ENCODE measurements at places on chromosomes 12 and 14. TPM values are rescaled to one million over a fixed set of nuclear protein-coding genes. Genes with fewer than 3 reads are reported as not detected.
A peak's percentile ranks its signal among the peaks of the same experiment; 100 is the strongest.

- H3K4me3 ChIP-seq, result no peak overlapping the region
- DNase-seq, result no peak
Observed at GRCh38 chr12:47557386-47557785, 148.4 kb downstream of the RPAP3 start.

GALNT4 gene
- total RNA-seq, result 6.0 TPM

GRCh38 chr14:53855574-53855973, 101.1 kb downstream of the BMP4 start:
- H3K27me3 ChIP-seq, result no peaks in the 10 kb centered on the region
- no peak overlapping the region for H3K27ac ChIP-seq
- no peaks in the 10 kb centered on the region for H3K36me3 ChIP-seq
- DNase-seq, result no peak
- H3K4me3 ChIP-seq, result no peak overlapping the region

DNA sequence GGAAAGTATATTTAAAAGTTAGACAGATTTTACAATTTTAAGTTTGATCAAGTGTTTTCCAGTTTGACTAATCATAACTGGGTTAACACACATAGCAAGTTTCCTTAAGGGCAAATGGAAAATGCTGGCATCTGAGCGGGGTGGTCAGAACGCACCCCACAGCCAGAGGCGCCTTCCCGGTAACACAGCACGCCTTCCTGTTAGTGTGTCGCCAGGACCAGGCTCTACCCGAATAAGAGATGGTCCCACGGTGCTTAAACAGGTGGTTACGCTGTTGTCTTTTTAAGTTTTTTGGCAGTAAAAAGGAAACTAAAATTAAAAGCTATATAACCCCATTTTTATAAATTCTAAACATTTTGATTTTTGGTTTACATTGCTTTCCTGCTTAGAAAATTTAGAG, 28.0 kb downstream of the BDKRB1 start:
- H3K27ac ChIP-seq, result no peak overlapping the region
- no peaks in the 10 kb centered on the region for H3K4me1 ChIP-seq
- DNase-seq, result no peak
- no peak overlapping the region for H3K4me3 ChIP-seq
- H3K27me3 ChIP-seq, result no peaks in the 10 kb centered on the region

- no peak overlapping the region for H3K27ac ChIP-seq
- DNase-seq, result no peak
- no peaks in the 10 kb centered on the region for H3K36me3 ChIP-seq
- no peak overlapping the region for H3K4me3 ChIP-seq
Observed at GRCh38 chr12:52346593-52346992, 20.7 kb downstream of the KRT85 start.

DNA sequence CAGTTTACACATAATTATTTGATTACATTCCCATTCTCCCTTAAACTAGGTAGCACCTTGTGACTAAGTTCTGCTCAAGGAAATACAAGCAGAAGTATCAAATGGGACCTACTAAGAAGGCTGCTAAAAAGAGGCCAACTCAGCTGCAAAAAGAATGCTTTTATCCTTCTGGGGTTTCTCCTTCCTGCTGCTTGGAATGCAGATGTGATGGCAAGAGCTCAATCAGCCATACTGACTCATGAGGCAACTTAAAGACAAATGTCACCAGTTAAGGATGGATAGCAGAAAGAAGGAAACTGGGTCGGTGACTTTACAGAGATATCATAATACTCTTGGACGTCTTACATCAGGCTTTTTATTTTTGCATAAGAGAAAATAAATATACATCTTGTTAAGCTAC, 38.0 kb upstream of the RAP1B start:
- H3K4me3 ChIP-seq, result no peak overlapping the region
- H3K4me1 ChIP-seq, result peaks cover 8% of the 10 kb centered on the region
- H3K36me3 ChIP-seq, result no peaks in the 10 kb centered on the region
- no peaks in the 10 kb centered on the region for H3K27me3 ChIP-seq
- no peak for DNase-seq
- no peak overlapping the region for H3K27ac ChIP-seq

GRCh38 chr14:20610002-20610765, 19.0 kb upstream of the RNASE12 start:
- H3K27me3 ChIP-seq, result no peaks in the 10 kb centered on the region
- DNase-seq, result peak; percentile 86
- no peak overlapping the region for H3K27ac ChIP-seq
- peaks cover 15% of the 10 kb centered on the region for H3K4me1 ChIP-seq
- H3K4me3 ChIP-seq, result no peak overlapping the region

- peaks cover under 1% of the 10 kb centered on the region for H3K36me3 ChIP-seq
- no peak for DNase-seq
- H3K27ac ChIP-seq, result peak within 1 kb of the TSS; percentile 95
Observed at GRCh38 chr12:49367381-49368239, at the start of gene SPATS2. Gene SPATS2 (plus strand): TSS chr12:49367462. CDS start chr12:49461013, 93,551 bp downstream.

CIDEB gene
- 22.6 TPM for total RNA-seq

DNA sequence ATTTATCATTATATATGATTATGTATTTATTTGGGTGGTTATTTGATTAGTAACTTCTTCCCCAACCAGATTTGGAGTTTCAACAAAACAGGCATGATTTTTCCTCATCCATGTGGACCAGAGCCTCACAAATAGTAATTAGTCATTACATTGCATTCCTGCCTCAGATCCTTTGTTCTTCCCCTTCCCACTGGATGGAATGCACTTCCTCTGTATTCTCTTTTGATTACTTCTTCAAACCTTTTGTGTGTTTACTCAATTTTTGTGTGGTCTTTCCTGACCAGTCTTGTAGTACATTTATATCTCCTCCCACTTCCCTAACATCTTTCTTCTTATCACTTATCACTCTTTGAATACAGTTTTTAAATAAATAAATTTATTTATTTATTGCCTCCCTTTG, 15.5 kb downstream of the SYT1 start:
- H3K27me3 ChIP-seq, result no peaks in the 10 kb centered on the region
- no peak overlapping the region for H3K4me3 ChIP-seq
- no peak overlapping the region for H3K27ac ChIP-seq
- no peaks in the 10 kb centered on the region for H3K4me1 ChIP-seq

TFCP2 gene
- total RNA-seq, result 34.1 TPM

DNA sequence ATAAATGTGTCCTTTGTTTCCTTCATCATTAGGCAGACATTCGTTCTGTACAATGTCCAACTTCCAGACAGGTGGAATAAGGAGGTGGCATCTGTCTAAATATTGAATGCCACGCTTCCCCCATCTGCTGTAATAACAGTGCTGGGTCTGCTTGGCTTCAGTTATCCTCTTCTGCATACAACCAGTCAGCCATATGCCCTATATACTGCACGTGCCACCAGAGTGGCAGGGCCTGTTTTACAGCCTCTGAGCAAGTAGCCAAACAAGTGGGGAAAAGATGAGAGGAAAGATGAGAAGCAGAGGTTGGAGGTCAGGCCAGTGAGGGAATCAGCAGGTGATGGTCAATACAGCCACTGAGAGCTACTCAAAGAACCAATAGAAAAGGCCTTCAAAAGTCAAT, 55.4 kb downstream of the OTX2 start:
- no peaks in the 10 kb centered on the region for H3K36me3 ChIP-seq
- H3K27ac ChIP-seq, result no peak overlapping the region
- DNase-seq, result no peak
- no peak overlapping the region for H3K4me3 ChIP-seq
- H3K4me1 ChIP-seq, result no peaks in the 10 kb centered on the region
- peaks cover 3% of the 10 kb centered on the region for H3K27me3 ChIP-seq

RNASE3 gene
- not detected for total RNA-seq

IQSEC3 gene
- 0.29 TPM for total RNA-seq

DNA sequence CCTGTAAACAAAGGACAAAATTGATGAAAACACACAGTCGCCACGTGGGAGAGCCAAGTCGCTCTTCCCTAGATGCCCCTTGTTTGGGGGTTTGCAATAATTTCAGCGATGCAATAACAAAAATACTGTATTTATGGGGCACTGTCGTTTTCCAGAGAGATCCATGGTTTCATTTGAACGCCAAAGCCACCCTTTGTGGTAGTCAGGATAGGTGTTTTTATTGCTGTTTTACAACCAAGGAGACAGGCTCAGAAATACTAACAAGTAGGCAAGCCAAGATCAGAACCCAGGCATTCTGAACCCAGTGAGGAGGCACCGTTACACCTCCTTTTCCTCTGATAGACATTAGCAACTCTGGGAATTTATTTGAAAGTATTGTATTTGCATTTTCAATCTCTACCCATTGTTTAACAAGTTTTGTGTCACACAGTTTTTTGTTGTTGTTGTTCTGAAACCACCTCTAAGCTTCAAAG, 831 bp upstream of the BTBD7 start:
- H3K36me3 ChIP-seq, result no peaks in the 10 kb centered on the region
- H3K4me1 ChIP-seq, result peaks cover 40% of the 10 kb centered on the region
- no peaks in the 10 kb centered on the region for H3K27me3 ChIP-seq

- no peaks in the 10 kb centered on the region for H3K36me3 ChIP-seq
- no peaks in the 10 kb centered on the region for H3K4me1 ChIP-seq
- no peak overlapping the region for H3K4me3 ChIP-seq
Observed at GRCh38 chr14:74554742-74555362, 57.2 kb downstream of the LTBP2 start.

DNA sequence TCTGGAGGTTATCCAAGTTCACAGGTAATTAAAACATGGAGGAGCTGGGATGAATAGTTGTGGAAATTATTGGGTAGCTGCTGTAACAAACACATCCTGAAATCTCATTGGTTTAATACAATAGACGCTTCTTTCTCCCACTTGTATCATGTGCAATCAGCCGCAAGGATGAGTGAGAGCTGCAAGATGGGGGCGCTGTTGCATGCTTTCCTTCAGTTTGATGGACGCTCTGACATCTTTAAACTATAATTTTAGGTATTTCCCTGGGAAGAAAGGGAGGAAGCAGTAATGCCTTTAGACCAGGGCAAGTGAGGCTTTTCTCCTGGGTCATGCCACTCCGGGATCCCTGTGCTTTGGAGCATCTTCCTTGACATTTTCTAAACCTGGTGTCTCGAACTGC, 178.7 kb downstream of the PAWR start:
- H3K27me3 ChIP-seq, result no peaks in the 10 kb centered on the region
- H3K4me3 ChIP-seq, result no peak overlapping the region
- no peak for DNase-seq
- no peaks in the 10 kb centered on the region for H3K36me3 ChIP-seq

- H3K27ac ChIP-seq, result no peak overlapping the region
- no peaks in the 10 kb centered on the region for H3K36me3 ChIP-seq
- H3K4me1 ChIP-seq, result no peaks in the 10 kb centered on the region
- H3K27me3 ChIP-seq, result no peaks in the 10 kb centered on the region
Observed at GRCh38 chr12:83245156-83245555, 558.5 kb downstream of the TMTC2 start.

DNA sequence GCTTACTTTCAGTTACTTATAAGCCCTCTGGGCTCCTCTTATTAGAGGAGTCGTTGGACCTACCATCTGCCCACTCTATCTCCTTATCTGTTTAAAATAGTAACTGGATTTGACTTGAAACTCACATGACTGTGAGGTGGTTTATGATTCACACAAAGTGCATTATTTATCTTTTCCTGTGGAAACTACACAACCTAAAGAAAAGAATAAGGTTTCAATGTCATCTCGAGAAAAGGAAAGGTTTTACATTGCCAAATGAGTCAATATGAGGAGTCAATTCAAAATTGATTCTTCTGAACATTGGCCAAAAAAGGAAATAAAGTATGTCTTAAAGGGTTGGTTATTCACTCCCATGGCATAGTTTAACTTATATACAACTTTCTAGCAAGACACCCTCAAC, 225.0 kb upstream of the G2E3 start:
- peaks cover 13% of the 10 kb centered on the region for H3K4me1 ChIP-seq
- no peak for DNase-seq
- H3K27me3 ChIP-seq, result peaks cover 14% of the 10 kb centered on the region
- no peak overlapping the region for H3K27ac ChIP-seq
- H3K36me3 ChIP-seq, result no peaks in the 10 kb centered on the region
- no peak overlapping the region for H3K4me3 ChIP-seq

- H3K36me3 ChIP-seq, result peaks cover 23% of the 10 kb centered on the region
- no peaks in the 10 kb centered on the region for H3K4me1 ChIP-seq
- H3K4me3 ChIP-seq, result no peak overlapping the region
- DNase-seq, result no peak
- H3K27me3 ChIP-seq, result no peaks in the 10 kb centered on the region
- no peak overlapping the region for H3K27ac ChIP-seq
Observed at GRCh38 chr14:75084513-75084912, 15.1 kb downstream of the ZC2HC1C start.

DNA sequence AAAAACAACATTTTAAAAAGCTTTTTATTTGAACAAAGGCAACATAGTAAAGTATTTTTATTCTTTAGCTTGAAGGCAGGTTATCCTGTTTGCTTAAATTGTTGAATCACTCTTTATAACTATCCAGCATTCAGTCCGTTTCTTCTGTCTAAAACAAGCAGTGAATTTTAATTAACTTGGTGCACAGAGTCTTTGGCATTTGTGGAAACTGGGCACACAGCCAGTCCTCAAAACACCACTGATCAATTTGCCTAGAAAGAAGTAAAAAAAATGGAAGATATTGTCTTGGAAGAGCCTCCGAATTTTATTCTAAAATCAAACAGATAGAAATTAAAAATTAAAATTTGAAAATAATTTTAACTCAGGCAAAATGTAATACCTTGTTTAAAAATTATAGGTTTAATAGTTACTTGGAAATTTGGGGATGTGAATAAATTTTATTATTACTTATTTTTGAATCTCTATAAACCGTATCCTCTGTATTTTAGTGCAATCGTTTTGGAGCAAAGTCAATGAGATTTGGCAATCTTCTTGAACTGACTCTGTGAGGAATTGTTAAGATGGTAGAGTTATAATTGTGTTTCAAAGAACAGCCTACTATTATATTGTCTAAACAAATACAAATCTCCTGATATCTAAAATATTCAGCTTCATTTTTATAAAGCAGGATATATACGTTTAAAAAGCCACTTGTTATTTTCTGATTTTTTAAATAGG, 927.0 kb downstream of the SLC16A7 start:
- no peaks in the 10 kb centered on the region for H3K36me3 ChIP-seq
- H3K27me3 ChIP-seq, result no peaks in the 10 kb centered on the region
- H3K4me1 ChIP-seq, result no peaks in the 10 kb centered on the region
- no peak for DNase-seq

DNA sequence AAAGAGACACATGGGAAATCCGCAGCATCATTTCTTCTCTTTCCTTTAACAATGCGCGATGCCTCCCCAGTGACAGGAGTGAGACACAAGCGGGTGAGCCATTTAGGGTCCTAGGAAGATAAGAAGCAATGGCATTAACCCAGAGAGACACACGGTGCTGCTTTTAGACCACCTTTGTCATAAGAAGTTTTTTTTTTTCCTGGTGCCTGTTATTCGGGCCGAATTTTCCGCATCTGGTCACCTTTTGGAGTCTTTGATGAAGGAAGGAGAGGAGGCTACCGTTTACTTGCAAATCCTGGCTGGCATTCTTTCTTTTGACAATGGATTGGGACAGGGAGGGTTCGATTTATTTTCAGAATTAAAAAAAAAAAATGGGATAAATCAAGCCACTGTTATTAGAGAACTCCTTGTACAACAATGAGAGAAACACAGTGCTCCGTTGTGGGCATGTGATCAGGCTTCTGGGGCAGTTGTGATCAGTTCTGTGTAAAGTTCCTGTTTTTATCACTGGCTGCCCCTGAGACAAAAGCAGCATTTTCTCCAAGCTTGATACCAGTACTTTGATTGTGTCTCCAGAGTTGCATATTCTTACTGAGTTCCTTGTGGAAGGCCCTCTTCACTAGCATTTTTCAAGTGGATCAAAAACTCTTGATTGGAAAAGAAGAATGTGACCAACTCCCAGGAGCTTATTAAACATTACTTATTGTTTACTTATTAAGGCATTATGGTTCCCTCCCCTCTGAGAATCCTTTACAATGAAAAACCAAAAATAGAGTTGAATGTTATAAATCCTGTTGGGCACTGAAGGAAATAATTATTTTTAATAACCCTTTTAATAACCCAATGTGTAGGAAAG, 1.1 kb downstream of the DIP2B start:
- peak overlapping the region; percentile 99 for H3K4me3 ChIP-seq
- peaks cover 3% of the 10 kb centered on the region for H3K36me3 ChIP-seq
- peak overlapping the region; percentile 93 for H3K27ac ChIP-seq
- no peaks in the 10 kb centered on the region for H3K27me3 ChIP-seq

Data from activated CD4-positive, alpha-beta memory T cell treated with anti-CD3 and anti-CD28 coated beads for 36 hours (primary cell).